ENCODE measurements at places on chromosomes 3 and 15. TPM values are rescaled to one million over a fixed set of nuclear protein-coding genes. Genes with fewer than 3 reads are reported as not detected.

Gene SCAPER
- total RNA-seq, result 6.7 TPM

Gene CYFIP1
- 119 TPM for total RNA-seq

Gene HGD
- total RNA-seq, result not detected

Gene GMNC
- total RNA-seq, result 0.12 TPM

Gene CAND2
- 13.1 TPM for total RNA-seq

Gene KNG1
- not detected for total RNA-seq

Gene SEMA6D
- 11.8 TPM for total RNA-seq

Gene ROPN1
- not detected for total RNA-seq

Gene GLDN
- total RNA-seq, result 9.4 TPM

Gene PARP9
- total RNA-seq, result 47.4 TPM

Gene SLC38A3
- not detected for total RNA-seq

Gene NRROS
- total RNA-seq, result 0.12 TPM

Gene TTLL13
- total RNA-seq, result 0.16 TPM

Gene SNTN
- not detected for total RNA-seq

Gene UQCC5
- 1.9 TPM for total RNA-seq

Gene RETNLB
- not detected for total RNA-seq

Gene KBTBD12
- not detected for total RNA-seq

Gene C2CD4A
- not detected for total RNA-seq

Gene TIGIT
- total RNA-seq, result not detected

Gene IL17RD
- total RNA-seq, result 4.4 TPM

Gene SLC28A1
- not detected for total RNA-seq

Gene EEFSEC
- total RNA-seq, result 10.1 TPM

Gene SLC12A8
- total RNA-seq, result 9.7 TPM

Gene ANKUB1
- 0.16 TPM for total RNA-seq

Gene IL20RB
- total RNA-seq, result 31.3 TPM

Gene TNNC1
- total RNA-seq, result 5.5 TPM

Gene ATP10A
- total RNA-seq, result 13.1 TPM

Gene SLC30A4
- 16.1 TPM for total RNA-seq

Gene CTXN2
- not detected for total RNA-seq

Gene CNTN3
- total RNA-seq, result 5.0 TPM

Gene PAK6
- 0.32 TPM for total RNA-seq

Gene STRC
- not detected for total RNA-seq

Gene CFAP91
- total RNA-seq, result 0.73 TPM

Gene STRA6
- total RNA-seq, result 1.1 TPM

Gene LSG1
- total RNA-seq, result 38.9 TPM

All from hair follicle dermal papilla cell (primary cell).